ENCODE measurements at places on chromosomes 3 and 15.

GRCh38 chr3:129602309-129602708, 4.2 kb downstream of the PLXND1 start:
- no peak for DNase-seq

DNA sequence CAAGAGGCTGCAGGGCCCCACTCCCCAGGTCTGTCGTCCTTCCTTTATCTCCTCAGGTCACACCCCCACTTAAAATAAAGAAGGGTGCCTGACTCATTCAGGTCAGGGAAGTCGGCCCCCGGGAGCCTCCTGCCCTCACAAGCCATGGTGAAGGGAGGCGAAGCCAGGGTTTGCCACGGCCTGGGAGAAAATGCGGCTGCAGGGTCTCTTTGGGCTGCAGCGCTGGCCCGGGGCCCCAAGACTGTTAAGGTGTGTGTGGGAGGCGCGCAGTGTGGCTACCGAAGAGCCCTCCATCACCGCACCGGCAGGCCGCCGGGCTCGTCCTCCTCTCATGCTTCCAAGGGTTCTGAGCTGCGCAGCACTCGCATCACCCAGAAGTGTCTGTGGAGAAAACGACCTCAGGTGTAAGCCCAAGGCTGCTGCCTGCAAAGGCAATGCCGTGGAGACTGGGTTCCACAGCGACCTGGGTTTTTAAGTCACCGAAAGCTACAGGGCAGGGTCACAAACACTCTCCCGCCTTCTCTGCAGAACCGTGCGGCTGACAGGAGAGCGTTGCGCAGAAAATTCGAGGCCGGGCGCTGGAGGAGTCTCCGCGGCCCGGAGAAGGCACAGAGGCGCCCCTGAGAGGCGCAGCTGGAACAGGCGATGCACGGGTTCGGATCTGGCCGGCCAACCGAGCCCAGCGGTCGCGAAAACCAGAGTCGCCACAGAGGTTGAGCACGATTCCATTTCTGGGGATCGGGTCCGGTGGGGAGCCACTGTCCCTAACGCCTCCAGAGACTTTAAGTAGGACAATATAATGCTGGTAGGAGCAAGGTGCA, 8.7 kb downstream of the FOXL2 start:
- no peak for DNase-seq

DNA sequence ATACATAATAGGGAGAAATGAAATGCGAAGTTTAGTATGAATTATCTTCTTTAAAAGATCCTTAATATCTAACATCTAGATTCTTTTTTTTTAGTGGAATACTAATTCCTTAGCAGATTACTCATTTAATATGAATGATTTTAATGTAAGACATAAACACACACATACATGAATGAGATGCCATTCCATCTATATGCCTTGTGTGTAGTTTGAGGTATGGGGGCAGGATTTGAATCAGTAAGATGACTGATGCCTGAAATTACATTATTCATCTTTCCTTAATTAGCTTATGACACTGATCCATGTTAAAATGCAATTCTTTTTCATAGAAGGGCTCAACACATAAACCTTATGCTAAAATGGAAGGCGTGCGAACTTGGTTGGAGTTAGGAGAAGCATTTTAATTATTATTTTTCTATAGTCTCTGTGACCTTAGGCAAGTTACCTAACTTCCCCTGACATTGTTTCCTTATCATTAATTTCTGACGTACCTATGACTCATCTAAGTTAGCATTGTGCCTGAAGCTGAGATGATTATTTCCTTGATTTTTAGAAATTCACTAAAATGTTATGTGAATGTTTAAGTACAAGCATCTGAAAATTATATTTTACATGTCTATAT, 10.8 kb upstream of the BNIP2 start:
- no peak for DNase-seq

DNA sequence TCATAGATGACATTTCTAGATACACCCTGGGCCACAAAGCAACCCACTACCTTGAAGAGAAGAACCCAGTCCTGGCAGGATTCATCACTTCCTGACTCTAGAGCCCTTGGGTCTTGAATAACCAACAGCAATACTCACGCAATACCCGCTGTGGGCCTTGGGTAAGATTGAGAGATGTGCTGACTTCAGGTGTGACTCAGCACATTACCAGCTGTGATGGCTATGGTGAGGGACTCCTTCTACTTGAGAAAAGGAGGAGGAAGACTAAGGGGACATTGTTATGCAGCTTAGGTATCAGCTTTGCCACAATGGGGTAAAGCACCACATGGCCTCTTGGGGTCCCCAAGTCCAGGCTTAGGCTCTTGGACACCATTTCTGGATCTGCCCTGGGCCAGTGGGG, 14.9 kb downstream of the C3orf33 start:
- DNase-seq, result no peak

- no peak for DNase-seq
Observed at GRCh38 chr3:189787632-189788031, 156.4 kb downstream of the TP63 start.

- DNase-seq, result no peak
Observed at GRCh38 chr15:81161851-81162250, 27.8 kb downstream of the CFAP161 start.

- no peak for DNase-seq
Observed at GRCh38 chr15:50390554-50391264, 33.5 kb upstream of the USP8 start.

DNA sequence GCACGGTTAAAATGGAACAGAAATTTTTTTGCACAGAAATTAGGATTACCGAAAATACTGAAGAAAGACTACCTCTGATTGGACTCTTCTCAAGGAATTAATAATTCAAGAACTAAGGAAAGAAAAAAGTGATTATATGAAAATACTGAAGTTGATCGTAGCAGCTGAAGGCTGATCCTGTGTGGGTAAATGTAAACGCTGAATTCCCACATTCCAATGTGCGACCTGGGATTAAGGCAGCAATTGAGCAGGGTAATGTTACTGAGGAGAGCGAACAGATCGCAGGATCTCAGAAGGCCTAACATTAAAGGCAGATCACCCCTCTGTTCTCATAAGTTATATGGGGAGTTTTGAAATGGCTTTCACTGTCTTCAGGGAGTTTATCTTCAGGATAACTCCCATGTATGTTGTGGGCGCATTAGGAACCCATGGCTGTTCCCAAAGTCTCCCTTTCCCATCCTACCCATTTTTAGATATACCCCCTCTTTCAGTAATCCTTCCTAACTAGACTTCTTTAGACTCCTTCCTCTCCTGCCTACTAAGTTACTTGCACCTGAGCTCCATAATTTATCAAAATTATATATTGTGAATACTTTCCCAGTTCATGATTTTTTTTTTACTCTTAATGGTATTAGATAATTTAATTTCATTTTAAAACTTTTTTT, 1.0 kb upstream of the UBL7 start:
- DNase-seq, result no peak

- DNase-seq, result no peak
Observed at GRCh38 chr15:77528290-77528967, 104.3 kb downstream of the LINGO1 start.

- no peak for DNase-seq
Observed at GRCh38 chr15:47188758-47189507, 528.4 kb upstream of the SEMA6D start.

DNA sequence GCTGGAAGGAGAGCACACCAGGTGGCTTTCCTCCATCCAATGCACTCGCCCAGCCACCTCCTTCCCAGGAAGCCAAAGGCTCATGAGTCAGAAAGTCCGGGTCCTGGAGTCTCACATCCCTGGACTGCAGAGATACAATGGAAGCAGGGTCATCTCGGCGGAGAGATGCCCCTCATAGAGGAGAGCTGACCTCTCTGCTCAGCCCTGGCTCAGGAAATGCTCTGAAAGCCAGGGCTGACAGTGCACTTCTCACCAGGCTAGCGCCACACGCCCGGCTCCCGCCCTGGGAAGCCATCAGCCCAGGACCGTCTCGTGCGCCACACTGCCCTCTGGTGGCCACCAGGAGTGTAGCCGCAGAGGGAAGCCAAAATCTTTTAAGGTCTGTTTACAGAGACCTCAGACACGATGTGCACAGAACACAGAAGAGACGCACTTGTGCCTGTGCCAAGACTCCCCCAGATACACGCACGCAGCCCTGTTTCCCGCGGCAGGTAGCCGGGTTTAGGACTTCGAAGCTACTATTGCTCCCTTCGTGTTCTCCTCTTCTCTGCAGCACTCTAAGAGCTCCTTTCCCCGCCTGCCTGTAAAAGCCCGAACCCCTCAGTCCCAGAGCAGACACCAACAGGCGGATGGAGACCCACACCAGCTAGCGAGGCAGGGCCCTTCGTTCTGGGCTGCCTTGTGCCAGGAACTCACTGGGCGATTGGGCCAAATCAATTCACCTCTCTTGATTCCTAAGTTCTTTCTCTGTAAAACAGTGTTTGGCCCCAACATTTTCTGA, 9.7 kb downstream of the NTRK3 start:
- DNase-seq, result no peak

DNA sequence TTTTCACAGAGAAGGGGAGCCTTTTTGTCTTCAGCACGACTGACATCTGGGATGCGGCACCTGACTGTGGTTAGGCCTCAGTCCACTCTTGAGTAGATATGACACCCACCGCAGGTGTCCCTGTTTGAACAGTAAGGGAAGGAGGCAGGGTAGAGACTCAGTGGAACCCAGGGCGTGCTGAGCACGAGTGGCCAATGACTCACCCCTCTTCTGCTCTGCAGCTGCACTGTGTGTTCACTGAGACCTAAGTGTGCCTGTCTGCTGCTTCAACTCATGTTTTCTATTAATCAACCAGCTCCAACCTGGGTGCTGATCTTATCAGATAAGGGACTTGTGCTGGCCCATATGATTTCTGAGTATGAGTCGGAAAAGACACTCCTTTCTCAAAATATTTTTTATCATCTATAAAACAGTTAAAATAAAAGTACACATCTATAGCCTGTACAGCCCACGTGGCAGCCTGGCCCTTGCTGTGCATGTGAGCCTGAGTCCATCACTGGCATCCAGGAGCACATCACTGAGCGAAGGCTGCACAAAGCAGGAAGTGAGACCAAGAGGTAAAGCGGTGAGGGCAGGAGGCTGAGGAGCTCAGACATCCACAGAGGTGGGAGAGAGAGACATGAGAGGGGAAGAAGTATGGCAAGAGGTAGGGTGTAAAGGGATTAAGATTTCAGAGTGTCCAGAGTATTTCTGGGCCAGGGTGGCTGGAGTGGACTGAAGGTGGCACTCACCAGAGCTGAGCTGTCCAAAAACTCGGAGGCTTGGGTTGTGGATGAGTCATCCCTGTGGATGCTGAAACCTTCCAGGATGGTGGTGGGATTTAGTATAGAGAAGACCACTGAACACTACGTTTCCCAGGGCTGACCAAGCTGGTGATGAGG, 49.2 kb downstream of the SLC41A3 start:
- no peak for DNase-seq

- no peak for DNase-seq
Observed at GRCh38 chr3:188529228-188529627, 375.3 kb downstream of the LPP start.

DNA sequence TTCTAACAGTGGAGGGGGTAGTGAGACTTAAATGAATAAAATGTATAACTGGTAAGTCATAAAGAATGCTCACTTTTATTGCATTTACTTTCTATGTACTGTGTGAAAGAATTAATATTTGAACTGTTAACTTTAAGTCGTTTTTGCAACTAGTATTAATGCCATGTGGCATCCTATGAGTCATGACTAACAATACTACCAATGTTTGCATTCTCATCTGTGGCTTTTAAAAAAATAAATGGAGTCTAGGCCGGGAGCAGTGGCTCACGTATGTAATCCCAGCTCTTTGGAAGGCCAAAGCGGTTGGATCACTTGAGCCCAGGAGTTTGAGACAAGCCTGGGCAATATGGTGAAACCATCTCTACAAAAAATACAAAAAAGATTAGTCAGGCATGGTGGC, 5.2 kb downstream of the C3orf49 start:
- no peak for DNase-seq

- no peak for DNase-seq
Observed at GRCh38 chr3:196440041-196440537, 7.9 kb upstream of the UBXN7 start.

GRCh38 chr3:172087198-172087597, 47.8 kb downstream of the FNDC3B start:
- DNase-seq, result no peak

DNA sequence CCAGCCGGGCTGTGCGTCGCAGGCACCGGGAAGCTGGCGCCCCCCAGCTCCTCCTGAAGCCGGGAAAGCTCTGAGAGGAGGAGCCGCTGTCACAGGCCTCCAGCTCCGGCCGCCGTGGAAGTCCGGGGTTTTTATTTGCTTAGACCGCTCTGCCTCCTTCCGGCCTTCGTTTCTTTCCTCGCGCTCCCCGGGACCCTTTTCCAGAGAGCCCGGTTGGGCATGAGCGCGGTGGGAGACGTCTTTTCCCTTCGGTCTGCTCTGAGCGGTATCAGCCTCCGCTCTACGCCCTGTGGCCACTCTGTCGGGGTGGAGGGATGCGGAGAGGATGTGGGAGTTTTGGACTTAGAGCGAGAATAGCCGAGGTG, 559 bp downstream of the SENP5 start:
- DNase-seq, result no peak

DNA sequence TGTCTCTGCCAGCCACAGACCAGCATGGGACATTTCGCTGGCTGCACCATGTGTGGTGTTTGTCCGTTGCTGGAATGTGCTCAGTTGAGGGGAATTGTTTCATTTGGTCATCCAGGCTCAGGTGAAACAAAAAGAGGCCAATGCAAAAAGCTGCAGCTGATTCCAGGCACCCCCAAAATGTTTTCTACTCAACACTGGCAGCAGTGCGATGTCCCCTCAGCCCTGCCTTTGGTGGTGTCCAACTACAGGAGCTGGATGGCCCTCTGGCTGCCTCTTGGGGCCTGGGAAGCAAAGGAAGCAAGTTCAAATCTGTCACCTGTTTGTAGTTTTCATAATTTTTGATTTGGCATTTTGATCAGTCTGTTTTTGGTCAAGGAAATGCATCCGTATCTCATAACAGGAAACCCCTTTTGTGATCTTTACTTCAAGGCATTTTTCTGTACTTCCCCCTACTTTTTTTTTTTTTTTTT, 141.8 kb downstream of the EEFSEC start:
- DNase-seq, result no peak

DNA sequence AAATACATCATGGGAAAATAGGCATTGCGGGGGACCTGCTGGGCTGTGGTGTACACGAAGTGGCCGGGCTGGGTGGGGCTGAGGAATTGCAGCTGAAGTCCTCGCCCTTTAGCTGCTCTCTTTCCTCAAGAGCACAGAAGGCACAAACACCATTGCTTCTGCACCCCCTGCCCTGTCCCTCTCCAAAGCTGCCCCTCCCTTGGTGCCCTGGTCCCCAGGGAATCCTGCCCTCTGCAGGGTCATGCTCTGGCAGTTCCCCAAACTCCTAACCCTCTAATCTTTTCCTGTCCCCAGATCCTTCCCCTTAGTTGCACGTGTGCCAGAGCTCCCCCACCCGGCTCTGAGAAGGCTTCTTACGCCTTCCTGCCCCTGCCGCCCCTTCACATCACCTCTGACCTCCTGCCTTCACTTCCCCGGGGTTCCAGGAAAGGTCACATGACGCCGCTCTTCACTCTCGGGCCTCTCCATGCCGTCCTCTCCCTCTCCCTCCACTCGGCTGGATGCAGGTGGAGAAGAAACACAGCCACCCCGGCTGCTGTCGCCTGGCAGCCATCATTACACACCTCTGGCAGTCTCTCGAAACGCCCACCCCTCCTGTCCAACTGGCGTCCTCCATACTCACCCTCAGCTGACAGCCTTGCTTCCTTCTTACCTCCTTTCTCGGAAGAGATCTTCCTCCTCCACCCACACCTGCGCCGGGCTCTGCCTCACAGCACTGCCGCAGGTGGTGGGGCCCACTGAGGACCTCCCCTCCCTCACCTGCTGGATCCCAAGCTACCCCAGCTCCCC, 6.9 kb upstream of the PCSK6 start:
- DNase-seq, result no peak

- no peak for DNase-seq
Observed at GRCh38 chr15:42056934-42057798, 36.3 kb upstream of the PLA2G4E start.

- no peak for DNase-seq
Observed at GRCh38 chr3:71226565-71227269, 356.8 kb downstream of the FOXP1 start.
